NCI-H510A treated with DMSO at 0.1 percent for 48 hours (cell line): ENCODE measurements at places on chromosomes 13 and 19.

DNA sequence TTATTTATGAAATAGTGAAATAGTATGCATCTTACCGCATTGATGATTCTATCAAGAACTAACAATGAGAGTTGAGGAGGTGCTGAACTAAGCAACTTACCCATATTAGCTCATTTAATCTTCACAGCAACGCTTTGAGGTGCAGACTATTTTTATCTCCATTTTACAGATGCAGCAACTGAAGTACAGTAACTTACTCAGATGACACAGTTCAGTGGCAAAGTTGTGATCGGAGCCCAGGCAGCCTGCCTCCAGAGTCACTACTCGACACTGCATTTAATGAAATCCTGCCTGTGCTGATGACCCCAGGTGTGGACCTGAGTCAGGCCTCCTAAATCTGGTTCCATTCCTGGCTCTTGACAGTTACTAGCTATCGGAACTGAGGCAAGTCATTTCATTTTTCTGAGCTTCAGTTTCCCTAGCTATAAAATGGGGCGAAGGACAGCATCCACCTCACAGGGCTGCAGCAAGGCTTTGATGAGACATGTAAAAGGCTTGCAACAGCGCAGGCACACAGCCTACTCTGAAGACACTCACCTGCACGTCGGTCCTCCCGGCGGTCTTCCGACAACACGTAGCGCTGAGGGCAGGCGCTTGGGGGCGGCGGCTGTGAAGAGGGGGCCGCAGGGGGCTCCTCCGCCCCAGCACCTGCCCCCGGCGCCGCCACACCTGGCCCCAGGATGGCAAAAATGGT lies 1.5 kb downstream of the MYPOP start:
- no peak for DNase-seq

DNA sequence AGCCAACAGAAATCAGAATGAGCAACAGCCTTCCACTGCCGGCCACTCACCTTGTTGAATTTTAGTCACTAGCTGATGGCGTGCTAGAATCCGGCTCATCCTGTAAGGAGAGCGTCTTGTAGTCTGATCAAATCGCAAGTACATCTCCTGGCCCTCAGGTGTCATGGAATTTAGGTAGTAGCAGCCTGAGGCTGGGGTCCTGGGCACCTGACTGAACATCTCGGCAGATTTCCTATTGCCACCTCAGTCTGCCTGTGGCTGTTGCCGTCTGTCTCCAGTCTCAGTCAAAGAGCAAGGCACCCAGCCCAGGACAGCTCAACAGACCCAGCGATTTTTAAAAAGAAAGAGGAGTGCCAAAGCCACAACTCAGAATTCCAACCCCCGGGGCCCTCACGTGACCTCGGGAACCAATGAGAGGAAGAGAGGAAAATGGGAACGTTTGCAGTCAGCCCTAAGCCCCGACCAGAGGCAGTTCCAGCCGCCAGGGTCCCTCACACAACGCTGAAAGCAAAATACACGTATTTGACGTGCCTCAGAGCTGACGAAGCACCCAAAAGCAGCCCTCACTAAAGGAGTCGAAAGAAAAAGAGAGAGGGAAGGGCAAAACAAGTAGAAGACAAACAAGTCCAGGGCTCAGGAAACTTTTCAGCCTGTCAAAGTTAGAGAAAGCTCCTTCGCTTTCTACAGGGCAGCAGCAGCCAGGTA lies at the start of gene STARD13:
TSS of gene STARD13 (minus strand) at position 336 of the 705 bp plus-strand sequence. CDS start at position 219, 117 bp downstream.
- peak; percentile 15 for DNase-seq

DNA sequence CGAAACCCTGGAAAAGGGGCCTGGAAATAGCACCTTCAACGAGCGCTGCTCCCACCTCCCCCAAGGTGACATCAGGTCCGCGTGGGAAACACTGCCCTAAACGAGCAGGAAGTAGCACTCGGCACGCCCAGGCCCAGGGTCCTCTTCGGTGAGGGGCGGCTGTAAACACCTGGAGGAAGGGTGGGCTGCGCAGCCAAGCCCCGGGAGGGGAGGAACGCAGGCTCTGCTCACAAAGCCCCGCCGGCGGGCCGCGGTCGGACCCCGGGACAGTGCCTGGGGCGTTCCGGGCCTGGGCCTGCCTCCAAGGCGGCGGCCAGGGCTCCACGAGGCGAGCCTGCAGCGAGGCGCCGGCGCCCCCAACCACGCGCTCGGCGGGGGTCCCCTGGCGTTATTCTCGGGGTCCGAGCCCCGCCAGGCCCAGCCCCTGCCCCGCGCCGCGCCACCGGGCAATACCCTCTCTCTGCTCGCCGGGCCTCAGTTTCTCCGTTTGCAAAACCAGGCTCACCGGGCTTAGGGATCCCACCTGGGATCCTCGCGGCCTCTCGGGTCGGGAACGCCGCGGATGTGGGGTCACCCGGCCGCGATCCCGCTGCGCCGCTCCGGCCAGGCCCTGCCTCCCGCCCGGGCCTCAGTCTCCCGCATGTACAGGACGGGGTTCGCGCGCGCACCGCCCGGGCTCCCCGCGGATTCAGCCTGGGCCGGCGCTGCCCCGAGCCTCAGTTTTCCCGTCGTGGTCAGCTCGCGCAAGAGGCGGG lies 630 bp downstream of the RNF126 start:
- no peak for DNase-seq

DNA sequence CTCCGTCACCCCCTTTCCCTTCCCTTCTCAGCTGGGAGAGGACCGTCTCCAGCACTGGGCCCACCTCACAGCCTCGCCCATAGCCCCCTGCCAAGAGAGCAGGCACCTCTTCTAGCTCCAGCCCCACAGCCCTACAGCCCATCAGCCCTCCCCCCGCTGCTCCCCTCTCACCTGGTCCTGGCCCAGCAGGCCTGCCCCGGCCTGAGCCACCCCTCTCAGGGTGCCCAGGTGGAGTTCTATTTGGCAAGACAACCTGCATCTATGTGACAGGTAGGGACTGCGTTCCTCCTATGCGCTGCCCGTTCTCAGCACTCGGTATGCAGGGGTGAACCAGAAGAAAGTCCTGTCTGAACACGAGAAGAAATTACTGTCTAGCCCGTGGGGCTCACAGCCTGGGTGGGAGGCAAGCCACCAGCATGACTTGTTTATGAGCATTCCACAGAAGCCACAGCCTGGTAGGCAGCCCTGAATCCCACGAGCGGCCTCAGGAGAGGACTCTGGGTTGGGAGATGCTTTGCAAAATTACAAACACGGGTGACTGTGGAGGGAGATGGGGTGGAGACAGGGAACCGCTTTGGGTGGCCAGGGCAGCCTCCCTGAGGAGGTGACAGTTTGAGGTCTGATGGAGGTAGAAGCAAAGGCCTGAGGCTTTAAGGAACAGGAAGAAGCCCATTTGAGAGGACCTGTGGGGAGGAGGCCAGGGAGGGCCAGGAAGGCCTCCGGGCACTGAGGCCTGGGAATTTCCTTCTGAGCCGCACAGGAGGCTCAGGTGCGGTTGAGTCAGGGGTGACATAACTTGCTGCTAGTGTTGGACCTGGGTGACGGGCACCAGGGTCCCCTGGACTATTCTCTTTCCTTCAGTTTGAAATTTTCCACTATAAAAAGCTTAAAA lies 1.2 kb upstream of the PLEKHF1 start:
- no peak for DNase-seq

- DNase-seq: no peak
Measured at GRCh38 chr13:40589285-40590109, 76.9 kb downstream of the FOXO1 start.

DNA sequence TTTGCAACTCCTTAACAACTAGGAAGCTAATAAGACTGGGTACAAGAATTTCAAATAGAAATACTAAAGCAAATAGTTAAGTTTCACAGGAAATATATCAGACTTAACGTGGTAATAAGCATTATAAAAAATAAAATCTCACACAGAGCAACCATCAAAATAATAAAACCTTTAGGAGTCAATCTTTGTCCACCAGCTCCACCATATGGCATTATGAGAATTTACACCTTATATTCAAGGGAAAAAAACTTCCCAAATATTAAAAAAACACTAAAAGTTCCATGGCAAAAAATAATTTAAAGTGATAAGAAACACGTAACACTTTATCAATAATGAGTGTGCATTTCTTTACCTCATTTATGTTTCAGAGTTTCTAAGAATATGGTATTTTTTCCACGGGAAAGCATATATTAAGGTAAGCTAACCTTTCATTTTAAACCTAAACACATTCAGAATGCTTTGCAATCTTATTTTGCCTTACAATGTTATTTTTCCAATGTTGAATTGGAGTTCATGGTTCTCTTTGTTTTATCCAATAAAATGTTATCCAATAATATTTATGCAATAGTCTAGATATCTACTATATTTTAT lies 423.2 kb upstream of the SGCG start:
- DNase-seq: peak; percentile 3

DNA sequence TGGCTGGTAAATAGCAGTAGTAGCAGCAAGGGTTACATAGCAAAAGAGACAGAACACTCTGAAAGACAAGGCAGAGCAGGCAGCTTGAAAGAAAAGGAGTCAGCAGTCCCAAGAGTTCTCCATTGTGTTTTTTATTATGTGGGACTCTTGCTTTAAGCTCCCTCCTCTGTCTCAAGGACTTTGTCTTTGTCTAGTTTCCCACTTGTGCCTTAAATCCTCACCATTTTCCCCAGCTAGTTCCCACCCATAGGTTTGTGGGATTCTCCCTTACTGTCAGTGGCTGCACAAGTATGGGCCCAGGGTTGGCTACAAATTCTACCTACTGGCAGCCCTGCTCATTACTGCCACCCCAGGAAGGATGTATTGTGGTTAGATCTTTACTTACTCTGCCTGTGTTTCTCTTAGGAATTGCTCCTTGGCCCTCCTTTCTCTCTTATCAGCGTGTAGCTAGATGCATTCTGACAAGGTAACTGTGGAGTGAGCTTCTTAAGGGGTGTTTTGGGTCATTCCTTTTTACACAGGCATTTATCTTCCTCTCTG lies 413.4 kb upstream of the PCDH9 start:
- DNase-seq: no peak

DNA sequence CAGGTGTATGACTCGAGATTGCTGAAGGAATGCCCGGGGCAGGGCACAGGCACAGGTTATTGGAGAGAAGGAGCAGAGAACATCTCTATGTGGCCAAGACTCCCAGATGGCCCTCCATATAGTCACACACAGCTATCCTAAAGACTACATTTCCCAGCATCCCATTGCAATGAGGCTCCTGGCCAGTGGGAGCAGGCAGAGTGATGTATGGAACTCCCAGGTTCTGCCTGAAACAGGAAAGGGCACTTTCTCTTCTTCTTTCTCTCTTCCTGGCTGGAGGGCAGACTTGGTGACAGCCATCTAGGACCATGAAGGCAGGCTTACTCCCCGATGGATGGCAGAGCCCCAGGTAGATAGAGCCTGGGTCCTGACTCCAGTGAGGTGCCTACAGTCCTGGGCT lies 13.5 kb downstream of the PPP1R13L start:
- DNase-seq: peak; percentile 18

DNA sequence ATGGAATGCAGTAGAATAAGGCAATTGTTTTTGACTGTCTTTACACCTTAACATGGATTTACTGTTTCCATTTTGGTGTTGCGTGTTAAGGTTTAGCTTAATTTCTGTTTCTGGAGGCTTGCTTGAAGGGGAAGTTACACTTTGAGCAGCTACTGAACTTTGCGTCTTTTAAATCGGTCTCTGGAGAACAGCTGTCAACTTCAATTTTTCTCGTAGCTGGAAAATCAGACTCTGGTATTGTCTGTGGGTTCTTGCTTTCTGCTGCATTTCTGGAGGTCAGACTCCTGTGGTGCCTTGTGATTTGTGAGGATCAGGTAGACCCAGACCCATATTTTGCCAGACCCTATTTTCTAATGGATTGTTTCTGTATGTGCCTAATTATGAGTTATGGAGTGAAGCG lies 146.7 kb downstream of the ATP8A2 start:
- no peak for DNase-seq

GRCh38 chr13:101942038-101942437 lies 459.8 kb downstream of the FGF14 start:
- peak; percentile 71 for DNase-seq

DNA sequence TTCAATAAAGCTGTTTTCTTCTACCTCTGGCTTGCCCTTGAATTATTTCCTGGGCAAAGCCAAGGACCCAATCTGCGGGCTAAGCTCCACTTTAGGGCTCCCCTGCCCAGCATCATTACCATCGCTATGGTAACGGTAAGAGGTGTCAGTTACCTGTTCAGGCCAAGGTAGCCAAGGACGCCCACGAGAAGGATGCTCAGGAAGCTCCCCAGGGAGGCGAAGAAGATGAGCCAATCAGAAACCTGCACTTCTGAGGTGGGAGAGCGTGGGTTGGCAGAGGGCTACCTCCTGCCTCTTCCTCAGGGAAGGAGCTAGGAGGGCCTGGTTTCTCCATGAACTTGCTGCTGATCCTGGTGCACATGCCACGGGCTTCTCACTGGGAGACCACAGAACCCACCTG lies 24.7 kb downstream of the IL12RB1 start:
- peak; percentile 17 for DNase-seq

GRCh38 chr19:4732680-4733114 lies 9.1 kb upstream of the DPP9 start:
- DNase-seq: peak; percentile 82

DNA sequence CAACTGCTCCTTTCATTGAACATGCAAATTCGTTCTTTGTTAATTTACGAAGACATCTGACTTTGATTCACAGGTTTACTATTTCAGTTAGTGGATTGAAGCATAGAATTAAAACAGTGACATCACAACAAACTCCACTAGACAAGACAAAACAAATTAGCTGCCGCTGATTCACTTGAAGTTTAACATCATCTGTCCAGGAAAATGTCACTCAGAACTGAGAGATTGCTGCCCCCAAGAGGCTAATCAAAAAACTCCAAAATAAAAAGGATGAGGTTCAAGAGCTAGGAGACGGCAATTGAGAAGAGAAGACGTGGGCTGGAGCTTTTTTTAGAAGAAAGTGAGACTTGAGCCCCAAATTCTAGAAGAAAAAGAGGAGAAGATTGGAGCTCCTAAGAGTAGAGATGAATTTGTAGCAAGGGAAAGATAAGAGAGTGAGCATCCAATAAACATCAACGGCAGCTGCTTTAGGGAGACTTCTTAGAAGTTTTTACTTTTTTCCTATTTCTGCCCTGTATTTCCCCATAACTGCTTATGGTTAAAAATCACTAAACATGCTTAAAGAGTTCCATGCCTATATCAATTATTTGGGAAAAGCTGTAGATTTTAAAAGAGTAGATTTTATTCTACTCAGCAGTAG lies 40.8 kb upstream of the TPP2 start:
- DNase-seq: peak; percentile 41

- no peak for DNase-seq
Measured at GRCh38 chr13:97021241-97021640, 27.0 kb upstream of the OXGR1 start.

GRCh38 chr19:13995878-13996765 lies 10.0 kb downstream of the RFX1 start:
- no peak for DNase-seq

GRCh38 chr19:2865334-2866100 lies 1.6 kb upstream of the ZNF556 start:
- DNase-seq: no peak
